ENCODE measurements at places on chromosomes 1 and 21. TPM values are rescaled to one million over a fixed set of nuclear protein-coding genes. Genes with fewer than 3 reads are reported as not detected.

EXO1 gene
- 33.7 TPM for total RNA-seq

HFM1 gene
- 0.09 TPM for total RNA-seq

VANGL2 gene
- 1.2 TPM for total RNA-seq

CFAP126 gene
- not detected for total RNA-seq

OR2L3 gene
- not detected for total RNA-seq

FAM3B gene
- not detected for total RNA-seq

GJA8 gene
- total RNA-seq, result not detected

DAB1 gene
- total RNA-seq, result not detected

DARS2 gene
- total RNA-seq, result 47.4 TPM

OR2L13 gene
- not detected for total RNA-seq

KRTAP19-3 gene
- not detected for total RNA-seq

SPRR2A gene
- total RNA-seq, result not detected

TNFAIP8L2 gene
- total RNA-seq, result not detected

CA14 gene
- total RNA-seq, result not detected

MRTO4 gene
- total RNA-seq, result 77.6 TPM

TMEM54 gene
- total RNA-seq, result 41.7 TPM

SH2D2A gene
- total RNA-seq, result 5.1 TPM

CHI3L1 gene
- not detected for total RNA-seq

CLCA2 gene
- not detected for total RNA-seq

PGLYRP3 gene
- not detected for total RNA-seq

TFF2 gene
- not detected for total RNA-seq

TCEA3 gene
- not detected for total RNA-seq

ATAD3C gene
- not detected for total RNA-seq

RIIAD1 gene
- not detected for total RNA-seq

NCF2 gene
- total RNA-seq, result 2.5 TPM

C1QC gene
- not detected for total RNA-seq

KRTAP12-2 gene
- not detected for total RNA-seq
